IMR-90 (cell line): ENCODE measurements at places on chromosomes 3 and 15. TPM values are rescaled to one million over a fixed set of nuclear protein-coding genes. Genes with fewer than 3 reads are reported as not detected.

The SHISA5 gene
- total RNA-seq = 82.3 and 88.6 TPM in 2 replicates

The CLEC3B gene
- 1.9 and 3.6 TPM in 2 replicates for total RNA-seq

DNA sequence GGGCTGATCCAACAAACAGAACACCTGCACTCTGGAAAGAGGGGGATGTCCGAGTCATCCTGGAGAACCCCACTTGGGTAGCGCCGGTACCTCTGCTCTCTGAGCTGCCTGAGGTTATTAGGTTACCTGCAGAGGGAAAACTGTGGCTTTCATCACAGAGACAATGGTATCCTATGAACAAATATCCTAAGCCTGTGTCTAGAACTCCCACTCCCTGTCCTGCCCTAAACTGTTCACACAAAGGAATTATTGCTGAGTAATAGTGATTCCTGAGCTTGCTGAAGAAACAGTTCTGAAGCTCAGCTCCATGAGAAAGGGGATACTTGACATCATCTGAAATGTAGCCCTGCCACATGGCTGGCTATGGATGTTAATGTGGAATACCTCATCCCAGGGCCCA, 31.9 kb upstream of the WNT5A start:
- DNase-seq = peak; percentile 80

GRCh38 chr3:104460477-104461406, 906.0 kb upstream of the ALCAM start:
- DNase-seq = peak; percentile 32

GRCh38 chr3:182983876-182984275, 3.5 kb upstream of the DCUN1D1 start:
- DNase-seq = peak; percentile 36

The REC114 gene
- total RNA-seq = not detected in 2 replicates

DNA sequence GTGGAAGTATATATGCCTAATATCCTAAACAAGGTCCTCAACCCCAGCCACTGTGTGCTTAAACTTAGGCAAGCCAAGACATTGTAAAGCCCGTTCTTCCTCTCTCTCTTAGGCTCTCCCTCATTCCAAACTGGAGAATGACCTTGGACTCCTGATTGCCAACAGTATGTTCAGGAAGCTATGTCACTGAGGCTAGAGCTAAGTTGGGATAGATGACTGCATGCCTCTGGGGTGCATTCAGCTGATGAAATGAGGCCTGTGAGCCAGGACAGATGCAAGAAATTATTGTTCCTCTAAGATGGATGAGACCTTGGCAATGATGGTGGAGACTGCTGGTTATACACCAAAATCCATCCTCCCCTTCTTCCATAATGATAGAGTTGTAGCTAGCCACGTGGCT, 27.9 kb upstream of the TBC1D21 start:
- DNase-seq = no peak

DNA sequence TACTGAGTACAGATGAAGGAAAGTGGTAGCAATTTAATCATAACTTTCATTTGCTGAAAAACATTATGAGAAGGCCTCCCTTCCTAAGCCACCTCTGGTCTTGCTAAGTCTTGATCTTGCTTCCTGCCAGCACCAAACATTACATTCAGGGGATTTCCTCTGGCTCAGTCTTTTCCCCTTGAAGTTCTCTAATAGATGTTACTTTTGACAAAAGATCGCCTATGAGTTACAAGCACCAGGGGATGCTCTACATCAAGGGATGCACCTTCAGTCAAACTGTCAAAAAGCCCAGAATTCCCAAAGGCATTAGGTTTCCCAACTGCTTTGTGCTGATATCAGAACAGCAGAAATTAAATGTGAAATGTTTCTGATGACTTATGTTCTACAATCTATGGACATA, 47.3 kb downstream of the AQP9 start:
- DNase-seq = no peak

The DPPA2 gene
- total RNA-seq = not detected in 2 replicates

GRCh38 chr15:39317225-39317624, 263.7 kb upstream of the THBS1 start:
- peak; percentile 82 for DNase-seq

The CPLX3 gene
- total RNA-seq = not detected in 2 replicates

- DNase-seq = no peak
These were observed 37.8 kb downstream of the PPM1L start for GRCh38 chr3:160793722-160794252.

The WNT5A gene
- 204 and 224 TPM in 2 replicates for total RNA-seq

DNA sequence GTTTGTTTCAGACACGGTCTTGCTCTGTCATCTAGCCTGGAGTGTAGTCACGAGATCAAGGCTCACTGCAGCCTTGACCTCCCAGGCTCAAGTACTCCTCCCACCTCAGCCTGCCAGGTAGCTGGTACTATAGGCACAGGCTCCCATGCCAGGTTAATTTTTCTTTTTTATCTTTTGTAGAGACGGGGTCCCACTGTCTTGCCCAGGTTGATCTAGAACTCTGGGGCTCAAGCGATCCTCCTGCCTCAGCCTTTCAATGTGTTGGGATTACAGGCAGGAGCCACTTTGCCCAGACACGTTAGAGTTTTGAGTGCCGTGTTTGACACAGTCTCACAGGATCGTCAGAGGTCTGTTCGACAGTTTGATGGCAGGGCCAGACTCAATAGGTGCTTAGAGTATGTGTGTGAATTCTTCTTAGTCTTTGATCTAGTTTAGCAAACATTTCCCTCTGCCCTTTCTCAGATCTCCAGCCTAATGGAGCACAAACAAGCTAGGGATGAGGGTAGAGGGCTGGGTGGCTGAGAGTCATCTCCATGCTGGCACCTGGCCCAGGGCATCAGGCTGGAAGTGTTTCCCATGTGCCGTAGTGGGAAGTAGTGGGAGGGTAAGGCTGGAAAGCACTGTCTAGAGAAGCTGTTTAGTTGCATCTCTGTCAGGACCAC, 66.1 kb upstream of the DLG1 start:
- no peak for DNase-seq

DNA sequence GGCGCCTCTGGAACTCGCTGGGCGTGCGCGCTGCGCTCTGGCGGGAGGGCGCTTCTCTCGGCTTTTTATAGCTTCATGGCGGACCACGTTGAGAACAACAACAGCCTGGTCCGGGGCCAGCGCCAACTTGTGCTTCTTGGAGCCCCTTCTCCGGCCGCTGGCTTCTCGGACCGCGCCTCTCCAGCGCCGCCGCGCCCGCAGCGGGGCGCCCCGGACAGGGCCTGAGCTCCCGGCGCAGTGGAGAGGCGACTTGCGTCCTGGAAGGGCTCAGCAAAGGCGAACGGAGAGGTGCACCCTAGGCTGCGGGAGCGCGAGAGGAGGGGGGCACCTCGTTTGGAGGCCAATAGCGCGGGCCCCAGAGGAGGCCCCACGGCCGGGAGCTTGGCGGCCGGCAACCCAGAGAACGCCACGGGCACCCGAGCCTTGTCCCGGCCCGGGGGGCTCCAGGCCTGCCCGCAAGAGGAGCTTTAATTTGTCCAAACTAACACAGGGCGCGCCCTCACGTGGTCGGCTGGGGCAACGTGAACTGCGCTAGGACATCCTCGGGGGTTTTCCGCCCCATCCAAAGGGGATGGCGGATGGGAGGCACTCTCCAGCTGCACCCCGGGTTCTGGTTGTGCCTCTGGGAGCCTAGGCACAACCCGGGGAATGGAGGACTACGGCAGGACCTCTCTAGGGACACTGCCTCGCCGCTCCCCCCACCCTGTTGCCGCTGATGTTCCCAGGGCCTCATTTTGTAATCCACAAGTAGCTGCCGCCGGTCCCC, 37.8 kb downstream of the HMCES start:
- peak; percentile 76 for DNase-seq
